A172 (cell line): ENCODE measurements at places on chromosomes 12 and 14. TPM values are rescaled to one million over a fixed set of nuclear protein-coding genes. Genes with fewer than 3 reads are reported as not detected.

The GYS2 gene
- not detected in 2 replicates for total RNA-seq

The PLEKHD1 gene
- total RNA-seq: not detected in 2 replicates

The ACOT6 gene
- total RNA-seq: not detected in 2 replicates

The LAG3 gene
- total RNA-seq: not detected in 2 replicates

The CD163L1 gene
- 1.7 and 8.8 TPM in 2 replicates for total RNA-seq

The IL31 gene
- not detected in 2 replicates for total RNA-seq

The TCL1A gene
- not detected in 2 replicates for total RNA-seq

- no peak for DNase-seq
Measured at GRCh38 chr12:11825278-11825677, 175.8 kb downstream of the ETV6 start.

GRCh38 chr14:43418324-43418723 lies 1088.8 kb downstream of the FSCB start:
- DNase-seq: no peak

GRCh38 chr14:87725318-87725717 lies 267.7 kb downstream of the GALC start:
- DNase-seq: no peak

DNA sequence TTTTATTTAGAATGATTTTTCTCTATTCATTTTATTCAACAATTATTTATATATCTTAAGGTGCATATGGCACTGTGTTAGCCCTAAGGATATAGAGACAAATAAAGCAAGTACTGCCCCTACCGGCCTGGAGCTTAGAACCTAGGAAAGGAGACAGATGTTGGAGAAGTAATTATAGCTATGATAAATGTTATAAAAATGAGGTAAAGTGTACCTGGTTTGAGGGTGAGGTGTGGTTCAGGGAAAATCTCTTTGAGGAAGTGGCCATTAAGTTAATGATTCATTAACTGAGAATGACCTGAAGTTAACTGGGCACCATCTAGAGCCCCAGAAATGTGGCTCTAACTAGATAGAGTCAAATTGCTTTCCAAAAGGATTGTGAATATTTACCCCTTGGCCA lies 31.9 kb downstream of the CDKL1 start:
- DNase-seq: no peak

DNA sequence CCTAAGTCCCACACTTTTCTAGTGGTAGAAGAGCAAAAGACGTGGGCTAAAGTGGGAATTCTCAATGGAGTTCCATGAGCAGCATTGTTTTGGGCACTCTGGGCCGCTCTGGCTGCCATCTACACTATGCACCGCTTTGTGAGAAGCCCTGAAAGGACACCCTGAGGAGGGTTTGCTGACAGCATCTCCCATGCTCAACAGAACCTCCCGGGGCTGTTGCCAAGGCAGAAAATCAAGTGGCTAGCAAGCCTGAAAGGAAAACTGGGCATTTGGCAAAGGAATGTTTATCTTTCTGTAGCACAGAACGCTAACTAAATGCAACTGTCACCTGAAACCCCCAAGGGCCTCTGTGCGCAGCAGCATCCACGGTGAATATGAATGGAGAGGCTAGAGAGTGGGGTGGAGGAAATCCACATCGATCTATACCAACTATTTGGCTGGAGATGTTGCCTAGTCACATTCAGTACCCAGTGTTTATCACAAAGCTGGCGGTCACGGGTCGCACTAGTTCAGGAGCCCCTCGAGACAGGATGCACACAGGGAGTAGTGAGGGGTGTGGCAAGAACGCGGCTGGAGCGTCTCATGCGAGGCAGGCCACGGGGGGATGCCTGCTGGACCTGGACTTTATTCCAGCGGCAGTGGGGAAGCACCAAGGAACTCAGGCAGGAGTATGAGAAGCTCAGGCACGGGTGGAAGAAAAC lies 14.2 kb downstream of the APPL2 start:
- DNase-seq: no peak

DNA sequence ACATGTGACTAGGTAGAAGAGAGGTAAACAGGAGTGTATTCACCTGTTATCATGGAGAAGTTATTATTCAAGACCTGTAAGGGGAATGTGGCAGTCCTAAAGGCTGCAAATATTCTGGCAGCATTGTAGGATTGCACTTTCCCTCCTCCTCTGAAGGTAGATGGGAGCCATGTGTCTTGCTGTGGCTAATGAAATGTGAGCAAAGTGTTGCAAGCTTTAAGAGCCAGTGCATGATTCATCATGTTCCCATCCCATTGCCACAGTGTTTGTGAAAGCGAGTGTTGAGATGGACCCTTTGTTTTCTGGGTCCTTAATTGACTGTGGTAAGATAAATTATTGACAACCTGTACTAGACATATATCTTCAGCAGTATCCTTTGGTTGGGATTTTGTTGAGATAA lies 128.7 kb downstream of the RGS6 start:
- DNase-seq: no peak

DNA sequence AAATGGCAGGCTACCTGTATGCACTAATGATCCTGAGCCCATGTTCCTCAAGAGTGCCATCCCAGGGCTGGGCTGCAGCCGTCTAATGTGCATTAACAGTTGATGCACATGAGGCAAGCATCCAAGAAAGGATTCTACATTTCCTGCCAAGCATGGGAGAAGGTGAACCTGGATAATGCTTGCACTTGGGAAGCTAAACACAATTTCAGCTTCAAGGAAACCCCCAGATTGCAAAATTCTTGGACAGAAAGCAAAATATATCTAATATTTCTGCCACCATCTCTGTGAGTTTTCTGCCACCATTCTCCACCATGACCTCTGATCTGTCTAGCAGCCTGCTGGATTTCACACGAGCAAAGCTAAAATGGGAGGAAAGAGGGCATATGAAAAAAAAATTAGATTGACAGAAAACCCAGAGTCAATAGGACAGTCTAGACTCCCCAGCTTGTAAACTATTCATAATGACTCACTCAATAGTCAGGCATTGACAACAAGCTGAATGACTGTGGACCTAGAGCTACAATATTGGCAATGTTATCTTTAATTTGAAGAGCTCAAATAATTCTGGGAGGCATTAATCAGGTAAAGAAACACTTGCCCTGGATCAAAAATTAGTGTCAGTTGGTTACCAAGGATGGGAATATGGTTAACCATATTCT lies 91.9 kb upstream of the BCL2L14 start:
- DNase-seq: no peak

- no peak for DNase-seq
Measured at GRCh38 chr12:1778911-1779310, 41.5 kb upstream of the LRTM2 start.

GRCh38 chr14:68133856-68134255 lies 314.3 kb downstream of the RAD51B start:
- DNase-seq: peak; percentile 71

DNA sequence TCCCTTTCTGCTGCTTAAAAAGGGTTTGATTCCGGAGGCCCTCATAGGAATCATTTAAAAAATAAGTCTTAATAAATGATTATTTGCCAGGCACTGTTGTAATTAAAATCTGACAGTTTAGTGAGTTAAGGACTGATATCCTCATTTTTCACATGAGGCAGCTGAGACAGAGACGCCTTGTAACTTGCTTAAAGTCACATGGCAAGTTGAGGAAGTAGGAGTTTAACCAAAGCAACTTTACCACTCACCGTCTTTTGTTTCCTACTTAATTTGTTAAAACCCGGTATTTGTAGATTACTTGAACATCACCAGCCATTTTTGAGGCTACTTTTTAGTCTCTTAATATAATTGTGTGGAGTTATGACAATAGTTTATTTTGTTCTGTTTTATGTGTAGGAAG lies 2.4 kb downstream of the TIGAR start:
- no peak for DNase-seq

DNA sequence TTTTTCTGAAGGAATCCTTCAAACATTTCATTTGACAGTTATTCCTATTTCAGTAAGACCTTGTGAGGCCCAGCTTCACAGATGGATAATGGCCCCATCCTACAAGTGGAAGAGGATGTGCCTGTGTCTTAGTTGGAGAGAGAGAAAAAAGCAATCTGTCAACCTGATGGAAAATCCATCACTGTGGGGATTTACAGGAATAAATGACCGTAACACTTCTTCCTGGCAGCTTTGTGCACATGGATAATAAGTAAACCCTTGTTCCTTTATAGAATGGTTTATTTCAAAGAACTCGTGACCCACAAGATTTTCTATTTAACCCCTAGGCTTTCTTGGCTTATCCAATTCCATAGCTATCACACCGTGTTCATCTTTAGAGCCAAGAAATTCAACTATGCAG lies 121.4 kb upstream of the PCED1B start:
- DNase-seq: no peak

DNA sequence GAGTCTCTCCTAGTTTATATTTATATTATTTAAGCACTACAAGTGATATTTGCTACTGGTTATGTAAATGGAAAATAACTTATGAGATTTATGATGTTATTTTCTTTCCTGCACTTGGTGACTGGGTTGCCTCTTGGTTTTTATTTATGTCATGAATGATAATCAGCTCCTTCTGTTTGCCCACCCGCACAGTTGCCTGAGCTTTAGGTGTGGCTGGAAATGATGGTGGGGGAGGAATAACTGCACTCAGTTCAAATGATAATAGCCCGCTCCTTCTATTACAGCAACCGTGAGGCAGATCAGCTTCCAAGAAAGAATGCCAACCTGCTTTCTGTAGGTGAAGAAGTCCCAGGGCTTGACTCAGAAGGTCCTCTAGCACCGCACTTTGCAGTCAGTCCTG lies 190.2 kb upstream of the CAND1 start:
- no peak for DNase-seq

DNA sequence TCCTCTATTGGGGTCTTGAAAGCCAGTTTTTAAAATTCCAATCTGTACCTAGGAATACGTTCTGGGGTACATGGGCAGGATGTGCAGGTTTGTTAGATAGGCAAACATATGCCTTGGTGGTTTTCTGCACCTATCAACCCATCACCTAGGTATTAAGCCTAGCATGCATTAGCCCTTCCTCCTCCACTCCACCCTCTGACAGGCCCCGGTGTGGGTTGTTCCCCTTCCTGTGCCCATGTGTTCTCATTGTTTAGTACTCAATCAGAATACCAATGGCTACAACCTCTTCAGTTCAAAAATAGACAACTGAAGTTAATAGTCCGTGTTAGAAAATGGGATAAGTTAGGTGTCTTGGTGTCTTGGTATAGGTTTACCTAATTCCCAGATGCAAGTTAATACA lies 3.4 kb downstream of the NTS start:
- no peak for DNase-seq

DNA sequence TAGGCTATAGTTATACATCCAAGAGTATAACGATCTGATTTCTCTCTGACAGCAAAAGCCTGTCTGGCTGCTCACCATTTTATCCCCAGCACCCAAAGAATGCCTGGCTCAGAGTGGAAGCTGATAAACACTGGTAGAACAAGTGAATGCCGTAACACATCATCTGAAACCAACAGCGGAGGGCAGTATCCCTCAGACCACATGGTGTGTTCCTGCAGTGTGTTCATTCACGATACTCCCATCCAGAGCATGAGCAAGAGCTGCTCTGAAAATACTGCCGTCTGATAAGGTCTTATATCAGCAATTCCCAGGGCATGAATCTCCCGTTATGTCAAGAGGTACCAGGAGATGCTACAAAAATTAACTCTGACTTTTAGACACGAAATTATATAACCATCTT lies 95.9 kb downstream of the TTC7B start:
- no peak for DNase-seq

- no peak for DNase-seq
Measured at GRCh38 chr14:21163871-21164291, 8.0 kb upstream of the OR5AU1 start.
